ENCODE measurements at places on chromosomes 7 and 10.

DNA sequence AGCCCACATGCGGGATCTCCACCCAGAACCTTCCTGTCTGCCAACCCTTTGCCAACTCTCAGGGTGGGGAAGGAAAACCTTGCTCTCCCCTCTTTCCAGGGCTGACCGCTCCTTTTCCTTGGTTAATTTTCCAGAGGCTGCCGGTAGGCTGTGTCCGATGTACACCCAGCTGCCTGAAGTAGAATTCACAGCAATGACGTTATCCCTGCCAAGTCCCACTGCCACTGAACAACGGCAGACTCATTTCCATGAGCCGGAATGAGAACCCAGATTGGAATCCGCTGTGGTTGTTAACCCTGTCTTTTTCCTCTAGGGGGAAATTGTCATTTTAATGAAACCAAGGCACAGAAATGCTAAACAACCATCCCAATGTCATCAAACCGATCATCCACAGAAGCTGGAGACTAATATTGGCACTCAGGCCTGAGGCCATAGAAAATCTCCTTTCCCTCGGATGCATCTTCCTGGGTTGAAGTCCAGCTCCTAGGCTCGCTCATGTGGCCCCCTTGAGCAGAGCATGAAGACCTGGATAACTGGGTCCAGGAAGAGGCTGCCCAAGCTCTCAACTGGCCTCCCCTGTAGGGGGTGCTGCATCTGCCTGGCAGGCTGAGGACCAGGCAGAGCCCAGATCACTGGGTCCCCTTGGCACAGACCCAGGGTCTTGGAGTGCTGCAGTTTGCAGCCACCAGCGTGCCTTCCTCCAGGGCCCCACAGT is 30.4 kb downstream of the KLRG2 start:
- DNase-seq: no peak

GRCh38 chr7:32476816-32477648 is 13.1 kb downstream of the LSM5 start:
- DNase-seq: no peak

- no peak for DNase-seq
Measured at GRCh38 chr10:63064706-63065105, 68.4 kb upstream of the NRBF2 start.

DNA sequence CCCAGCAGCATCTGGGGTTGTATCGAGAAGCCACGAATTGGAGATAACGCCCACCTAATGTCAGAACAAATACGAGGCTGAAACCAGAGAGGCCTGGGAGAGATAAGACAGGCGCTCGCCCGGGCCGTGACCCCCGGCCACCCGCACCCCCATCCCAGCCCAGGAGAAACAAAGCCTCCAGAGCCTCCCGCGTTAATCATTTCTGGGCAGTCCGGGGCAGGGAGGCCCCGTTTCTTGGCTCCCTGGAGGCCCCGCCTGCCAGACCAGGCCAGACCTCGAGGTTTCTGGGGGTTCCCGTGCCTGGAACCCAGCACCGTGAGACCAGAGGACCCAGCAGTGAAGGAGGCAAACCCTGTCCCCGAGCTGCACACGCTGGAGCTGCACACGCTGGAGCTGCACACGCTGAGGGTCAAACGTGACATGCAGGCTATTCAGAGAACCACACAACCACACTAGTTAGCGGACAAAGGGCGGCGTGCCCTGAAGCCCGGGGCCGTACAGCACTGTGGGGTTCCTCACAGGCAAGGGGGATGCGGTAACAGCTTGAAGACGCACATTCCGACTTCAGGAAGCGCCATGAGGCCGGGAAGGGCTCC is 53.4 kb downstream of the FOXL3 start:
- no peak for DNase-seq

GRCh38 chr7:23249486-23249885 is 2.9 kb downstream of the GPNMB start:
- no peak for DNase-seq

- DNase-seq: no peak
Measured at GRCh38 chr7:66539902-66540375, 88.7 kb upstream of the KCTD7 start.

- DNase-seq: no peak
Measured at GRCh38 chr7:113825832-113826231, 93.0 kb downstream of the PPP1R3A start.

DNA sequence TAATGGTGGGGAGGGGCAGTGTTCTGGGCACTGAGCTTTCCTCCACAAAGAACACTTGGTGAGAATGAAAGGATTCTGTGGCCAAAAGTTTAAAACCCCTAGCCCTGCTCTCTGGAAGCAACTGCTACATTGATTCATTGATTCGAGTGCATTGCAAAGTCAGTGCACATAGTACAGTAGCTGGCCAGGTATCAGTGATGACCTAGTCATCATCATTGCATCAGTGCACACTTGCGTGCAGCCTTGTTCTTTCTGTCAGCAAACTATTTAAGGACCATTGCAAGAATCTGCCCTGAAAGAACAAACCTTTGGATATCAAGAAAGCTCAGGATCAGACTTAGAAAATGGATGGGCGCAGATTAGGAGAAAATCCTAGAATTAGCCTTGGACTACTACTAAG is 47.4 kb downstream of the CUL1 start:
- no peak for DNase-seq

GRCh38 chr10:73093922-73094850 is 2.5 kb downstream of the P4HA1 start:
- DNase-seq: no peak

DNA sequence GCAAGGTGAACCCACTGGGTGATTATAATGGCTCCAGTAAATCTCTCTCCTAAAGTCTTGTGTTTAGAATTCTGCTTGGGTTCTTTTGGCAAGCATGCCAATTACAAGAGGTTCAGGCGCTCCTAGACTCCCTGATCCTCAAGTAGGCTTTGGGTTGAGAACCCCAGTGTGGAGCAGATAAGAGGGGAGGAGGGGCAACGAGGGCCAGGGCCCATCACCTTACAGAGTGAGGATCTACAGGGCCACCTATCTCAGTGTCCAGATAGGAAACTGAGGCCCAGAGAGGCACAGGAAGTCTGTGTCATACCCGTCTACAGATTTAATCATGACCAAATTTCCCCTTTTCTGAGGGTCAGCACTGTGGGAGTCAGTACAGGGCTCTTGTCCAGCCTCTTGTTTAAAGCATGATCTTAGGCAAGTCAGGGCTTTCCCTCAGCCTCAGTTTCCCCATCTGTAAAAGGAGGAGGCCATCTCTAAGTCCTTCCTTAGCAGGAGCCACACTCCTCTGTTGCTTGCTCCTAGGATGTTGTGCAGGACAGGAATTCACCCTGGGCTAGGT is 4.4 kb downstream of the TACR2 start:
- peak; percentile 14 for DNase-seq

DNA sequence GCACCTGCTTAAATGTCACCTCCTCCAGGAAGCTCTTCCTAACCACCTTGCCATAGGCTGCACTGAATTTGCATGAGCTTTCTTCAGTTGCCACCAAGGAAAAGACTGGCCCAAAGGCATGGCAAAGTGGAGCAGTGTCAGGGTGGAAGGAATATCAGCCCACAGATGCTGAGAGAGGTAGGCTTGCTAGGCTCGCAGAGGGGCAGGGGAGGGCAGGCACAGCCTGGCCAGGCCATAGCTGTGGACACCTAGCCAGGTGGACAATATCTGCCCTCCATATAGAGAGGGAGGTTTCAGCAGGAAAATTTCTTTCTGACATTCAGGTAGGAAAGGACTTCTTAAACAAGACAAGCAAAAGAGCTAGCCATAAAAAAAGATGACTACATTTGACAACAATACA is 166.3 kb downstream of the GRID1 start:
- peak; percentile 35 for DNase-seq

DNA sequence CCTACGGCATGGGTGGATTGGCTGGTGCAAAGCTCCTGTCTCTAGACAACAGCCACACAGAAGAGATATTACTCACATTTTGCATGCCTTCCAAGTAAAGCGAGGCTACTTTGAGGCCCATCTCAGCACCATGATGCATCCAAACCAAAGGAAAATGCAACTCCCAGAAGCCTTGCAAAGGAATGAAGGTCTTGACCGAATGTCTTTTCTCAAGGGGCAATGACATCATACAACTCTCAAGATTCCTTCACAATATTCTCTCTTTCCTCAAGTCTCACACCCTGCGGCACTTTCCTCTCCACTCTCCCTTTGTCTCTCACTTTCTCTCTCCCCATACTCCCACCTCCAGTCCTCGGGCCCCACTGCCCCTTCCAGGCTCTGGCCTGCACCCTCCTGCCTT is 44.8 kb upstream of the CPXM2 start:
- no peak for DNase-seq

- DNase-seq: no peak
Measured at GRCh38 chr7:75642810-75643486, 95.8 kb downstream of the HIP1 start.

- no peak for DNase-seq
Measured at GRCh38 chr7:55271069-55271626, 94.0 kb upstream of the LANCL2 start.

DNA sequence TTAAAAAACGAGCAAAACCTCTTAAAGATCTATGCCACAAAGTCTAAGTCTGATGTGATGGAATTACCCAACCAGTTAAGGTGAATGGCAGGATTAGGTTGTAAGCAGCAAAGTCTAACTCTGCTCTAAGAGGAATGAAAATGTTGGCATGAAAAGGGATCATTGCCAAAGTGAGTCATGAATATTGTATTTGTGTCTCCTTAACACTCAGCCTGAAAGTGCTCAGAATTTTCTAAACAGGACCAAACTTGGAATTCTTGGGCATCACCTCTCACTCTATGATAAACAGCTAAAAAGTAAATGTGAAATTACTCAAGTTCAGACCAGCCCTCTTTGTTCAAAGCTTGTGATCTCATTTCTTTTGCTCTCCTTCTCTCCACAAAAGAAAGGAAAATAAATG is 27.0 kb downstream of the PPP1R3A start:
- DNase-seq: no peak

- DNase-seq: no peak
Measured at GRCh38 chr10:71090801-71091200, 121.6 kb upstream of the UNC5B start.

DNA sequence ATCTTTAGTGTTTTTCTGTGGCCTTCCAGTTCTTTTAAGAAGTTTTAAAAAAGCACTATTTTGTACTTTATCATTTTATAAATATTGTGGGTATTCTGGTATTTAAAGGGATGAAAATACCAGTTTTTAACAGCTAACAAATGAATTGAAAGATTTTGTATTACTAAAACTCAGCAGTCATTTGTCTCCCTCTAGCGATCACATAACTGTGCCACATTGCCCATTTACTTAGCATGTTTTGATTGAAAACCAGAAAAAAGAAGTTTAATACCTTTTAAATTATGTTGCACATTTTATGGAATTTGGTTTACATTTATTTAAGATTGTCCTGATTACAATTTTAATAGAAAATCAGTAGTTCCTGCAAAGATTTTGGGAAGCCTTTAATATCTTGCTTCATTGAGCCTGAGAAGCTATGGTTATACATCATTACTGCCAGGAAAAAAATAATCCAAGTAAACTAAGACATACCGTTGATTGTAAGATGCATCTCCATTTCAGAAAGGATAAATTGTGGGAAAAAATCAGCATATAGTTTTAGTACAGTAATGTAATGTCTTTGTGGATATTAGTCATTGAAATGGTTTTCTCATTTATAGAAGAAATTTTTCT is 34.9 kb downstream of the TAX1BP1 start:
- no peak for DNase-seq

GRCh38 chr10:102757323-102757722 is 13.6 kb downstream of the WBP1L start:
- no peak for DNase-seq

- no peak for DNase-seq
Measured at GRCh38 chr10:73405556-73405955, 8.3 kb downstream of the ANXA7 start.

GRCh38 chr7:36185756-36186155 is 32.7 kb downstream of the EEPD1 start:
- no peak for DNase-seq

DNA sequence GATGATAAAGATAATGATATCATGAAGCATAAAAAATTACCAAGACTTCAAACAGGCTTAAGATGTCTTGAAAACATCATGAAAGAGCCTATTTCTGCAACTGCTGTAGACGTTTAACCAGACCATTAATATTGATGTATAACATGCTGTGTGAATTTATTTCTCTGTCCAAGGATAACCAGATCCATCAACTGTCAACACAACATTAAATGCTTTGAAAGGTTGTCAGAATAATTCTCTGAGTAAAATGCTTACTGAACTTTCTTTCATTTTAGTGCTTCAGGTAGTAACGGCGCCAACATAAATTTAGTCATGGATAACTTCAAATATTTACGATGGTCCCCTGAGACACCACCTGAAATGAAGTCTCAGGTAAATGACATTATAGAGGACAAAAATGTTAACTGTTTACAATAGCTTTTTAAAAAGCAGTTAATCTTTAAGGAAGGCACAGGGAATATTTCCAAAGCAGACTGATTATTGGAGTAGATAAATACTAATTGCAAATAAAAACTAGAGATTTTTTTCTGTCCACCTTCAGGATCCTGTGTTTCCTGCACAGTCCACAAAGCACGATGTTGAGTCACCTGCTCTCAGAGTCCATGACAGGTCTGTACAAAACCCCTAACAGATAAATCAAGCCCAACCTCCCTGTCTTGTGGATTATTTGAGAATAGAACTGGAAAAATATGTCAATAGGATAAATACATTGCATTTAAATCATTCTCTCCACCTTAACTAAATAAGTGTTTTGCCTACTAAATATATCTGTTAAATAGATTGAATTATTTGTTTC is 1213.2 kb downstream of the XPNPEP1 start:
- no peak for DNase-seq

- DNase-seq: no peak
Measured at GRCh38 chr10:24262929-24263590, 54.1 kb downstream of the KIAA1217 start.

GRCh38 chr10:29920408-29921070 is 138.8 kb downstream of the JCAD start:
- no peak for DNase-seq

GRCh38 chr7:140990193-140990962 is 24.4 kb downstream of the MRPS33 start:
- DNase-seq: no peak

GRCh38 chr7:42174391-42174912 is 62.6 kb downstream of the GLI3 start:
- DNase-seq: no peak

GRCh38 chr10:93589648-93590562 is 11.1 kb downstream of the RBP4 start:
- no peak for DNase-seq

GRCh38 chr10:97736403-97736901 is 476 bp upstream of the ZFYVE27 start:
- no peak for DNase-seq

GRCh38 chr10:69451784-69452251 is 553 bp downstream of the TSPAN15 start:
- DNase-seq: no peak
